ENCODE measurements at places on chromosomes 7 and 10. TPM values are rescaled to one million over a fixed set of nuclear protein-coding genes. Genes with fewer than 3 reads are reported as not detected.

ACTL6B gene
- not detected for total RNA-seq

SFXN2 gene
- 3.1 TPM for total RNA-seq

CYP26C1 gene
- total RNA-seq: not detected

NKX1-2 gene
- total RNA-seq: not detected

XRCC2 gene
- 6.8 TPM for total RNA-seq

CCDC3 gene
- total RNA-seq: 21.3 TPM

DNA sequence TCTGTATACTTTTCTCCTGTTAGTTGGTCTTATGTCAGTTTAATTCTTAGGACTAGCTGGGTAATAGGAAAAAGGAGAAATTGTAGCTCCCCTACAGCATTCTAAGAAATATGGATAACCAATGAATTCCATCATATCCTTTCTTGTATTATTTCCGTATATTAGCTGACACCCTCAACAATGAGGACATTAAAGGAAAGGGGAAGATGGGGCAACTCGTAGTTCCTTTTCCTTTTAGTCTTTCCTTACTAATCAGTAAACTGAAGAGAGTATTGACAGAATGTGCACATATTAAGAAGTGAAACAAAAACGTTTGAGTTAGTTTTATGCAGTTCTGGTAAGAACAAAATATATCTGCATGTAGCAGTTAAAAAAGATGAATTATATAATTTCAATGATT, 35.1 kb upstream of the C10orf67 start:
- DNase-seq: no peak

DNA sequence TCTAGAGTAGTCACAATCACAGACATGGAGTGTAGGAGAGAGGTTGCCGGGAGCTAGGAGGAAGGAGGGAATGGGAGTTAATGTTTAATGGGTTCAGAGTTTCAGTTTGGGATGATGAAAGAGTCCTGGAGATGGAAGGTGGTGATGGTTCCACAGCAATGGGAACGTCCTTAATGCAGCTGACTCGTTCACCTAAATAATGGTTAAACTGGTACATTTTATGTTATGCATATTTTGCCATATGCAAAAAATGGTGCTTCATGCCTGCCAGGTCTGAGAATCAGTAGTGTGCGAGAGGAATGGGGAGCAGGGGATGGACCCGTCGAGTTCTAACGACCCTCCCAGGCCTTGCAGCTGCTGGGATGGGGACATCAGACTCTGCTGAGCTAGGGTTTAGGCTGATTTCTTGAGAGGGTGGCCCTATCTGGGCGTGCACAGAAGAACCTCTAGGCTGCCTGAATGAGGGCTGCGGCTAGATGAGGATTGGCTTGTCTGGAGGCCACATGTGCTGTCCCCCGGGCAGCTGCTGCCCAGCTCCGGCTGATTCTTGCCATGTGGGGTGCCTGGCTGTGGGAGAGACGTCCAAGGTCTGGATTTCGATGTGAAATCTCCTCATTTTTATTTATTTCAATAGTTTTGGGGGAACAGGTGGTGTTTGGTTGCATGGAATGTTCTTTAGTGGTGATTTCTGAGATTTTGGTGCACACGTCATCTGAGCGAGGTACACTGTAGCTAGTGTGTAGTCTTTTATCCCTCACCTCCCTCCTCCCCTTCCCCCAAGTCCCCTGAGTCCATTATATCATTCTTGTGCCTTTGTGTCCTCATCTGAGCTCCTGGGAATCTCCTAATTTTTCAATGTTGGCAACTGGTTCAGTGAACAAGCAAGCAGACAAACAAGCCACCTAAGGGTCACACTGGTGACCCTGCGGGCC, 116.0 kb downstream of the GRK5 start:
- no peak for DNase-seq

GRCh38 chr10:104330168-104331110, 7.8 kb downstream of the ITPRIP start:
- DNase-seq: peak; percentile 87

- no peak for DNase-seq
These were observed 405.7 kb upstream of the RNF32 start for GRCh38 chr7:156234666-156235494.

DNA sequence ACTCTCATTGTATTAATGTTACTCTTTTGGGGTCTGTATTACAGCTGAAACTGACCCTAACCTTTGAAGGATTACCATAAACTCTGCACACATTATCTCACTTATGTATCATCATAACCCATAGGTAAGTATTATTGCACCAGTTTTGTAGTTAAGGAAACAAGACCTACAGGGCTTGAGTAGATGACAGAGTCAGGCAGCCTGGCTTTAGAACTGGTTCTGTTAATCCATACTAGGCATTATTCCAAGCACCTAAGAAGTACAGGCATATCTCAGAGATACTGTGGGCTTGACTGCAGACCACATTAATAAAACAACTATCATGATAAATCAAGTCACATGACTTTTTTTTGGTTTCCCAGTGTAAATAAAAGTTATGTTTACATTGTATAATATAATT, 17.1 kb upstream of the AKR1B1 start:
- no peak for DNase-seq

GRCh38 chr10:115026746-115027140, 66.4 kb upstream of the ATRNL1 start:
- no peak for DNase-seq

DNA sequence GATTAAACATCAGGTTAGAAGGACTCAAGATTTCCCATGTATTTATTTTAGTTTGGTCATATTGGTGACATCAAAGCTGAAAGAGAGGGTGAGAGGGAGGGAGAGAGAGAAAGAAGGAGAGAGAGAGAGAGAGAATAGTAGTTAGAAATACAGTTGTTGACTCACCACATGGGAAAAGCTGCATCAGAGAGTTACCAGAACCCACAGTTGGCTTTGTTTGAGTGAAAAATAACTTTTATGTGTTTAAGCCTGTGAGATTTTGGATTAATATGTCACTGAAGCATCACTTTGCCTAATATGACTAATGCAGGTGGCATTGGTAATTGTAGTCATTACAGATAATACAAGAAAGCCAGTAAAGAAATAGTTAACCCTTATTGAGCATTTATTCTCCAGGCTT, 303.9 kb downstream of the REEP3 start:
- no peak for DNase-seq

- DNase-seq: no peak
These were observed 54.7 kb upstream of the STEAP4 start for GRCh38 chr7:88361357-88361756.

- peak; percentile 76 for DNase-seq
These were observed 880 bp upstream of the ELN start for GRCh38 chr7:74026903-74027682.

- DNase-seq: no peak
These were observed 89.3 kb downstream of the NPSR1 start for GRCh38 chr7:34747176-34747781.

DNA sequence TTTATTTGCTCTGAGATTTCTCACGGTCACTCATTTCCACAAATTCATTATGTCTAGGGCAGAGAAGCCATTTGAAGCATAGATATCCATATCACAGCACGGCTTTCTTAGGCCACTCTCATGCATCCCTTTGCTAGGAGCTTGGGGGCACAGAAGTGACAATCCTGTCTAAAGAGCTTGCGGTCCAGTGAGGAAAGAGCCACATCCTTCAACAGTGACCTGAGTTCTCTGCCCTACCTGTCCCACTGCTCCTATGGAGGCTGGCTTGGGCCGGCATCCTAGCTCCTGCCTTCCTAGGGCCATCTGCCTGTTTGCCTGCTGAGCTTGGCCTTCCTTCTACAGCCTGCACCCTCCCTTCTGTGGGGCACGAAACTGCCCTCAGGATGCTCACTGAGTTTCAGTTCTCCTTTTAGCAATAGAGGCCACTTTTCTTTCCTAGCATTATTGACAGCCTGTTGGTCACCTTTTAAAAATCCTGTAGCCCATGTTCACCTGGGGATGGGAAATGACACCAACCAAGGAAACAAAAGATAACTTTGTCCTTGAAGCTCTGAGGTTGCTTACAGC, 212.1 kb upstream of the GRB10 start:
- no peak for DNase-seq

DNA sequence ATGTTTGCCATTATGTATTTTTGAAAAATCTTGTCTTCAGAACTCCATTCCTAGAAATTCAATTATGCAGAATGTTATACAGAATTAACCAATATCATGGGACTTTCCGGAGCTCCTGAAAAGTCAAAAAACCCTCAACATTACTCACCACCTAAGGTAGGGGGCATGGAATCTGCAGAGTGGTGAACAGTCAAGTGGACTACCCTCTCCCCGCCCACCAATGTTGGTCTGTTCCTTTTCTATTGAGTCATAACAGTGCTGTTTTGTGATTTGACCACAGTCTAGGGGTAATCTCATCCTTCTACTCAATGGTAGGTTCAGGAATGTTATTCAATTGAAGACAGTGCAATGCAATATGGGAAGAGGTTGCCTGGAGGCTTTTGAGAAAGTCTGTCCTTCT, 130.5 kb upstream of the HABP2 start:
- no peak for DNase-seq

DNA sequence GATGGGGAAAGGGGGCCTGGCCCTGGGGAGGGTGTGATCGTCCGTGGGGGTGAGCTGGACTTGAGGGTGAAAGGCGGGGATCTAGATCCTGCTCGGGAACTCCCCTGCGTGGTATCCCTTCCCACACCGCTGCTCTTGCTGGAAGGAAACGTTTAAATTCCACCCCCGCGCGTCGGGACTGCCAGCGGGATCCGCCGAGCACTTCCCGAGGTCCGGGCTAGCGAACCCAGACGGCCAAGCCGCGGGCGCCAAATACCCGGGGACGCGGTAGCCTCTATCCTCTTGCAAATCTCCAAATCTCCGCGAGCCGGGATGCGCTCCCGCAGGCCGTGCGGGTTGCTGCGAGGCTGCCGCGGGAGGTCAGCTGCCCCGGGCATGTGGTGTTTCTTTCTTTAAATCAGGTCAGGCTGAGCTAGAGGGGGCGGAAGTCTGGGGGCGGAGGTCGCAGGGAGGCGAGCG, 904 bp downstream of the NPTX2 start:
- DNase-seq: no peak

GRCh38 chr10:44985175-44985681, 6.6 kb upstream of the DEPP1 start:
- peak; percentile 76 for DNase-seq

DNA sequence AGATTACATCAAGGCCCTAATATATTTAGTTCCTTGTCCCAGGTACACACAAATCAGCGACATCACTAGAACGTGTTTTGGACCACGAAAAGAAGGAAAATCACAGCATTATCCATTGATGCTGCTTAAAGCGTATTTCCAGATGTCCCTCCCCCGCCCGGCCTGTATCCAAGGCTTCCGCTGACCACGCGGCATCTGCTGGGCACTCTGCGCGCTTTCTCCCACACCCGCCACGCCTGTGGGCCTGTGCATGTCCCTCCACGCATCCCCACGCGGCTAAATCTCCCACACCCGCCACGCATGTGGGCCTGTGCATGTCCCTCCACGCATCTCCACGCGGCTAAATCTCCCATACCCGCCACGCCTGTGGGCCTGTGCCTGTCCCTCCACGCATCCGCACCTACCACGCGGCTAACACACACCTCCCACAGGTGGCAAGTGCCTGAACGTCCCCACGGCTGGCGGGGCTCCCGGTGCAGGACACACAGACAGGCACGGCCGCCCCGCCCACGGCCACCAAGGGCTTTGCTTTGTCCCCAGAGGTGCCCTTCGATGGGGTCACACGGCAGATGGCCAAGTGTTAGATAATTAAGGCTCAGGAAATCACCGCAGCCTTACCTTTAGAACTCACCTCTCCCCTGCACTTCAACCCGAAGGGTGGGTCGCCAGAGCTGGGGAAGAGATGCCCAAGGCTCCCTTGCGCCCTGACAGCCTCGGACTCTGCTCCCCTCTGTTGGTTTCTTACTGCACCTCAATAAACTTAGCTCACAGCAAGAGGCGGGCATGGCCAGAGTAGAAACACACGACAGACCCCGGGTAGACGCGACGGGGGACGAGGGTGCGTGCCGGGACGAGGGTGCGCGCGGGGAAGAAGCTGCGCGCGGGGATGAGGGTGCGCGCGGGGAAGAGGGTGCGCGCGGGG, 49.5 kb downstream of the DIP2C start:
- DNase-seq: no peak

DNA sequence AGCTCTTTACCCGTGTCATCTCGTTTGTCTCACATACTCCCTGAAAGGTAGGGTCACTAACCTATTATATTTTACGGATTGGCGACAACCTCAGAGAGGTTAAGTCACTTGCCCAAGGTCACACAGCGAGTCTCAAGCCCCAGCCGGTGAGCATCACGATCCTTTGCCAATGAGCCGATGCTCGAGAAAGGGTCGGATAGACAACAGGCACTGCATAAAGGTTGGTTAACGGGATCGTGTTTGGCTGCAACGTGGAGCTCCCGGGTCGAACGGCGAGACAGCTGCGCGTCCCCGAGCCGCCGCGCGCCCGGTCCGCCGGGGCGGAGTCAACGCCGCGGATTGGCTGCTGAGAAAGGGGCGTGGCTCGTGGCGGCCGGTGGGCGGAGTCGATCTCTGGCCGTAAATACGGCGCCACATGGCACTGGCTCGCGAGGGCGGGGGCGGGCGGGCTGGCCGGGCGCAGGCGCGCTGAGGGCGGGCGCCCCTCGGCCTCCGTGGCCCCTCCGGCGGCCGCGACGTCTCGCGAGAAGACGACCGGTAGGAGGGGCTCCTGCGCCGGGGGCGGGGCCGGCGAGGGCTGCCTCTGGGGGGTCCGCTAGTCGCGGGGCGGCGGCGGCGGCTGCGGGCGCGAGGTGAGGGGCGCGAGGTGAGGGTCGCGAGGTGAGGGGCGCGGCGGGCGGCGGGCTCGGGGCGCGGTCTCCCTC, at the start of gene CHST12:
TSS of gene CHST12 (plus strand) at position 598 of the 704 bp plus-strand sequence. CDS start 29,029 bp downstream, outside the sequence.
- DNase-seq: peak; percentile 81

GRCh38 chr10:48249004-48249762, 25.3 kb downstream of the FRMPD2 start:
- peak; percentile 28 for DNase-seq

DNA sequence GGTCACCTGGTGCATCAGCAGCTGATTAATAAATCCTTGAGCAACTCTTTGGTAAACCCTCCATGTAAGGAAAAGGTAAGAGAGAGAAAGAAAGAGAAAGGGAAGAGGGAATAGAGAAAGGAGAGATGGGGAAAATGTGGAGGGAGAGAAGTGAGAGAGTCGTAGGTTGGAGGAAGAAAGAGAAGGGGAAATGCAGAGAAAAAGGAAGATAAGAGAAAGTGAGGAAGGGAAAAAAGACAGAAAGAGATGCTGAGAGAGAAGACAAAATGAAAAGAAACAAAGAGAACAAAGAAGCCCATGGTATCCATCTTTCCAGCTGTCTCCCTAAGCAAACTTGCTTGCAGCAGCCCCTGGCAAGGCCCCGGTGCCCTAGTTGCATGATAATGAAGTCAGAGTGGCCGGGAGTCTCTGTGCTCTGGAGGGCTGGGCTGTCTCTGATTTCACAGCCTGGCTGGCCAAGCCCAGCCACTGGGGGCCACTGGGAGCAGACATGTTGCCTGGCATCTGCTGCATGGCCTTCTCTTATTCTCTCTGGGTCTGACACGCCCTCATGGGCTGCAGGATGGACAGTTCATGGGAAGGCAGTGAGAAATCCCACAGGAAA, 48.4 kb downstream of the PRR15 start:
- no peak for DNase-seq

GRCh38 chr10:131745591-131745990, 155.2 kb upstream of the PPP2R2D start:
- DNase-seq: no peak

DNA sequence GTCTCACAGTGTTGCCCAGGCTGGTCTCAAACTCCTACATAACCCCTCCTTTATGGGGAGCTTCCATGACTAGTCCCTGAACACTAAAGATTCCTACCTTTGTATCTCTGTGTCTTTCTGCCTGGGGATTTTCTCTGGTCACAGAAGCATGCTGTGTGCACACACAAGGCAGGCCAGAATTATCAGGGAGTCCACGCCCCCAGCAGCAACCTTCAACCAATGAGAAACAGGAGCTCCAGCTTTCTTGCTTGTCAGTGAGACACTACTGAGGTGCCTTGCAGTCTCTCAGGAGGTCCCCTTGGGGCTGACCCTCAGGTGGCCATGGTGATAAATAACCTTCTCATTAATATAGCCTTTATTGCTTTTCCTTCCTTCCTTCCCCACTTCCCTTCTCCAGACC, 45.1 kb upstream of the AUTS2 start:
- DNase-seq: no peak
